Cardiac fibroblast (primary cell): ENCODE measurements at places on chromosomes 4 and X.
A peak's percentile ranks its signal among the peaks of the same experiment; 100 is the strongest.

DNA sequence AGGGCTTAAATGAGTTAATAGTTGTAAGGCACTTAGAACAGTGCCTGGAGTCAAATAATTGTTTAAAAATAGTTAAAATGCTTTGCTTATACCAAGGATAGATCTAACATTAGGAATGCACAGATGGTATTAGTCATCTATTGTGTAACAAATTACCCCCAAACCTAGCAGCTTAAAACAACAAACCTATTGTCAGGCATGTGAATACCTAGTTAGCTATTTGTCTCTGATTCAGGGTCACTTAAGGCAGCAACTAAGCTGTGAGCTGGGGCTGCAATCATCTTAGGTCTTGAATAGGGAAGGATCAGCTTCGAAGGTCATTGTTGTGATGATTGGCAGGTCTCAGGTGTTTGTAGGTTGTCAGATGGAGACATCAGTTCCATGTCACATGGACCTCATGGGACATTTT is 42.4 kb upstream of the AGA start:
- peak; percentile 96 for DNase-seq

- DNase-seq = peak; percentile 27
Observed at GRCh38 chr4:25760518-25761157, 102.2 kb downstream of the SEL1L3 start.

DNA sequence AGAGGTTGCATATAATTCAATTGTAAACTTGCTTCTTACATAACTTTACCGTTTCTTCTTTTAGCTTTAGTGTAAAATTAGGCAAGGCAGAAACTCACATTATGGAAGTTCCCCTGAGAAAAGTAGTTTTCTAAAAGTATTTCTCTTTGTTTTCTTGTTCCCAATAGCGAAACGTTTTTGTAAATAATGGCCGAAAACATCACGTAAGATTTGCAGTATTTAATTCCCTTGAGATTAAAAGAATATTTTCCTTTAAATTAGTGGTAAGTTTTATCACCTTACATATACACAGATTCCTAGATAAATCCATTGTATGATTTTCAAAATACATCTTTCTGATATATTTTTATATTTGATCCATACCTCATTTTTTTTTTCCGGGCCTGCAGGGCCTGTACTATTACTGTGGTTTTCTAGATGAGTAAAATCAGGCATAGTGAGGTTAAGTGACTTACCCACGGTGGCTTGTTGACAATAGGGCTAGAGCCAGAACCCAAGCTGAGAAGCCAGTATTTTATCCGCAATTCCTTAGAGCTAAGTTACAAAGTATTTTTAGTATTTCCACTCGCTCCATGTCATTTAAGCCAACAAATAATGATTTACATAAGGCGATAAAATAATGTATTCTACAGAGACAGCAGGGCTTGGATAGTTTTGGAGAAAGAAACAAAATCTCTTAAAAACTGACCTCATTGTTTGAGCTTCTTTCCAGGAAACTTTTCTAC is 82.2 kb upstream of the VEGFC start:
- DNase-seq = no peak

- DNase-seq = no peak
Observed at GRCh38 chr4:111905511-111905910, 239.7 kb upstream of the FAM241A start.

DNA sequence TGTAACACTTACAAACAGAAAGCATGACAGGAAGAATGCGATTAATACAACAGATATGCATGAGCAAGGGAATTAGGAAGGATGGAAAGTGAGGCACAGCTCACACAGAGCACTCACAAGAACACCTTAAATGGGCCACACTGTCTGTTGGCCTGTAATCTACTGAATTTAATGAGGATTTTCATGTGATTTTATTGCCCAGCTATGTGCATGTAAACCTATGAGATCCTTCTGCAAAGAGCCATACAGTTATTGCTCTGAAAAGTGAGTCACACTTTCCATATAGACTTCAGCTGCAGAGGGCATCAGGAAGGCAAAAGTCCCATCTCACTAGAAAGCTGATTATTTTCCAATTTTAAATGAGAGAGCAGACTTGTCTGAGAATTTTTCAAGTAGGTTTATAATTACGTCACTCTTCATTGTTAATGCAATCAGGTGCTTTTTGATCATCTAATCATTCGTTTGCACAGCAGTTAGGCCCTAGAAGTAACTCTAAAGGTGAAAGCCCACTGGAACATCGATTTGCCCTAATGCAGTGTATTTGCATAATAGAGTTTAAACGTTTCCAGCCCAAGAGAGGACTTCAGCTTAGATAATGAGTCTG is 832.7 kb upstream of the INTU start:
- DNase-seq = peak; percentile 21

DNA sequence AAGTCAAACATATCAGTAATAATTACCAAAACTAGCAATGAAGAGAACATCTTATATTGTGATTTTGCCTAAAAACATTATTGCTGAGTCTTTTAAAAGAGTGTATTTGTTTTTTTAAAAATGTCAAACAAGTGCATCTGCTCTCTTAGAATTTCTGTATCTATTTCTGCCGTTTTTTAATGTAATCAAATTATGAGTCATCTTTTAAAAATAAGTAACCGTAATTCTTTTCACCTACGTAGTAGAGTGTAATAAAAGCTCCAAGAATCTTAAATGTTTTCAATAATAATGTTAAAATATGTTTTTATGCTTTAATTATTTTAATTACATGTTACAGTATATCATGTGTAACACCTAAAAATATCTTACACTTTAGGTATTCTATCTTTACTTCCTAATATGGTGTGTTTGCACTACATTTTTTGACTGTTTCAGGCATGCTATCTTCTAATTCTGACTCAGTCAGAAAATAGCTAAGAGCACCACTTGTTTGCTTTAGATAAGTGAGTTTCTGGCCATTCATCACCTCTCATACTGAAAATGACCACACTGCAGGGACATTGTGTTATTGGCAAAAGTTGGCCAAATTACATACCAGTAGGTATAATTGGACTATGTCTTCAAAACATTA is 368.5 kb downstream of the PCDH7 start:
- DNase-seq = peak; percentile 67
